ENCODE measurements at places on chromosomes 7 and 10. TPM values are rescaled to one million over a fixed set of nuclear protein-coding genes. Genes with fewer than 3 reads are reported as not detected.

DNA sequence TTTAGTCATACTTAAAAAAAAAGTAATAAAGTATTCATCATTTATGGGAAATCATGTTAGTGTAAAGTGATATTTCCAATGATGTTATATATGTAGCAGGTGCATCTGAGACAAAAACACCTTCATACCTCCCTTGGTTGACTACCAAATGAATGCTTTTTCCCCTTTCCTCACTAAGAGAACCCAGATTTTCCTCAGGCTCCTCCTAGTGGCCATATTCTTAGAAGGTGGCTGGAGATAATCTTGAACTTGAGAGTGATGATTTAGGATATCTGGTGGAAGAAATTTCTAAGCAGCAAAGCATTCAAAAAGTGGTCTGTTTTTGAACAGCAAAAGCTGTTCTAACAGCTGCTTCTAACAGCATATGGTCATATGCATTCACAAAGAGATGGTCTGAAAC, 16.8 kb upstream of the DNAH11 start:
- no peak for DNase-seq

DNA sequence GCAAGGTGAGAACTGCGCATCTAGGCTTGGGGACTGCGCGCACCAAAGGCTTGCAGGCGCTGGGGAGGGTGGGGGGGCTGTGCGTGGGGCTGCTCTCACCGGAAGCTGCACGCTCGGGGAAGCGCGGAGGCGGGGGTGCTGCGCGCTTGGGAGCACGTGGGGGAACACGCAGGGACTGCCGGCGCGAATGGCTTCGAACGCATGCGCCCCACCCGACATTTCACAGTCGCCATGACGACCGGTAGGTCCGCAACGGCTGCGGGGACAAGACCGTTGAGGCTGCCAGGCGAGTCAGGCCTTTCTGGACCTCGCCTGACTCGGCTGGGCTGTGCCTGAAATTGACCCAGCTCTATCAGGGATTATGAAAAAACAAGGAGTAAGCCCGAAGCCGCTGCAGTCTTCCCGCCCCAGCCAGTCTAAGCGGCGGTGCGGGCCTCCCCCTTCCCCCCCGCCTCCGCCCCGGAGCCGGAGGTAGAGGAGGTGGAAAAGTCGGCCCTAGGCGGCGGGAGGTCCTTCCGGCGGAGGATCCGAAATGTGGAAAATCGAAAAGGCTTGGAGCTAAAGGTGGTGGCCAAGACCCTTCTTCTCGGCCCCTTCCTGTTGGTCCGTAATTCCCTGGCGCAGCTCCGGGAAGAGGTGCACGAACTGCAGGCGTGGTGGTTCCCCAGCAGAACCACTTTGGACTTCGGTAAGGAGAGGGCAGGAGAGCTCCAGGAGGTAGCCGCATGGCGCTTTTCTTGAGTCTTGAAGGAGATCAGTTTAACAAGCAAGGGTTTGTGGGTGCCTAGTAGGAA, 34.9 kb upstream of the STEAP1 start:
- DNase-seq, result peak; percentile 73

The SPDYE9 gene
- total RNA-seq, result not detected

The PRKG1 gene
- total RNA-seq, result 58.3 TPM

The FFAR4 gene
- total RNA-seq, result 0.18 TPM

The TCERG1L gene
- 6.8 TPM for total RNA-seq

Data from cerebellum (tissue), 4 donors.